Uterus (tissue), 4 donors: ENCODE measurements at places on chromosomes 12 and 14. TPM values are rescaled to one million over a fixed set of nuclear protein-coding genes. Genes with fewer than 3 reads are reported as not detected.

PTGDR gene
- total RNA-seq = 2.9 TPM

KERA gene
- not detected for total RNA-seq

IL22 gene
- total RNA-seq = not detected

AKAP3 gene
- total RNA-seq = 1.3 TPM

PLA2G1B gene
- not detected for total RNA-seq

RARG gene
- 6.4 TPM for total RNA-seq

KMT2D gene
- 49.7 TPM for total RNA-seq

TDRD9 gene
- total RNA-seq = not detected

CIROP gene
- total RNA-seq = not detected

GPR162 gene
- total RNA-seq = 0.29 TPM

DNA sequence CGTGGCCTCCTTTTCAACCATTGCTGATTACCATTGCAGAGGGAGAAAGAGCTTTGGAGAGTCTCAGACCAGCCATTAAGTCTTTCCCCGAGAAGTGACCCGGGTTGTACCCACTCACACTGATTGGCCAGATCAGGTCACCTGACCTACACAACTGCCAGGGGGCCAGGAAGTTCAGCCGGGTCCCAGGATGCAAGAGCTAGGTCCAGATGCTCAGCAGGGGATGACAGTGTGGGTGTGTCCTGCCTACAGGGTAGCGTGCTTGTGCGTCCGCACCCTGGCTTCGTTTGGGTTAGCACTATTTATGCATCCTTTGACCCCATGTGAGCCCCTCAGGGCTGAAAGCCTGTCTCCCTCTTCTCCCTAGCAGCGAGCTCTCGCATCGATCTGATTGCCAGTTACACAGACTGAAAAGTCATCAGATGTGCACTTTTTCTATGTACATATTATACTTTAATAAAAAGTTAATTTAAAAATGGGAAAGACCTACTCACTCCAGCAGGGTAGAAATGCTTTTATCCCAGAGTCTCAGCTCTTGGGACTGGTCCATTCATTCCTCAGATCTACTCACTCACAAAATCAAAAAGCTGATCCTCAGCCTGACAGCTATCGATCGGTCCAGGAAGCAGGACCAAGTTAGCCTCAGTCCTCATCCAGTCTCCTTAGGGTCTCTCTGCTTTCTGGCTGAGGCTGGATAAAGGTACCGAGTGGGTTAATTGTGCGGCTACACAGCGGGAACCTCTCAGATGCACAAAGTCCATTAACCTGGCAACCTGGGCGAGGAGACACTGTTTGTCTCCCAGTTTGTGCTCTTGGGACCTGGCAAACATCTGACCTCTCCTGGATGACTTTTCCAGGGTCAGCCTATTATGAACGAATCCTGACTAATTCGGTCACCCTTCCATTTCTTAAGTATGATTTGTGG, 68.0 kb downstream of the SERPINA3 start:
- no peak for DNase-seq

DNA sequence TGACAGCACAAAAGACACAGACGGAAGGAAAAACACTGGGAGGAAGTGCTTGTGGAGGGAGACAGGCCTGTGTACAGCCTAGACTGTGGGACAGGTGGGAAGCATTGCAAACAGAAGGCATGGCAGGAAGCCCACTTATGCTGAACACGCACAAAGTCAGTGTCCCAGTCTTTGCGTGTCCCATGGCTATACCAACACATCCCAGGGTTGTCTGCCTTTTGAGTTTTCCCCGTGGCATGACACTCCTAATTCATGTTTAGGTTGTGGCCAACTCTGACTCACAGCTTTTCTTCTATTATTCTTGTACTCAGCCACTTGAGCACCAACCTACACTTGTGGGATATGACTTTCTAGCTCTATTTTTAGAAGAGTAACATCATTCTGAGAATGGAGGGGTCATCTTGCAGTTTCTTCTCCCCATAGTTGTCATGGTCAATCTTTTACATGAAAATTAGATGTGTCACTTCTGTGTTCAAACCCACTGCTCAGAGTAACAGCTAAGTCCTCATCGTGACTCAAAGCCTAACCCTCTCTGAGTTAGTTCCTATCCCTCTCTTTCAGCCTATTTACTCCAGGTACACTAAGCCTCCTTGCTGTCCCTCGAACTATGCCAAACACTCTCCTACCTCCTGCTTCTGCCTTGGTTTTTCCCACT, 27.5 kb upstream of the JPH4 start:
- DNase-seq = no peak

DNA sequence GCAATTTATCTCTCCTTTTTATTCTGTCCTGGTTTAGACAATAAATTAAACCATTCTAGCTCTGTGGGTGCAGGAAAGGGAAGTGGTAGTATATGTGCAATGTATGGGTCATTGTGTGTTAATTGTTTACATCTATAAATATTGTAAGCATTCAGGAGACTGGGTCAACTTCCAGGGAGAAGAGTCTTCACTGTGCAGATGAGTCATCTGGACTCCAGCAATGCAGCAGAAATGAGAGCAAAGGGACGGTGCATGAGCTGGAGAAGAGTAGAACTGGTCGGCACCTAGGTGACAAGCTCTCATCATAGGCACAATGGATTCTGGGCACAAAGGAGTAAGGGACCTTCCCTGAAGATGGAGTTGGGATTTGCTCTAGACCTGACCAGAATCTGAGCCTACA, 211.1 kb upstream of the DAAM1 start:
- no peak for DNase-seq

DNA sequence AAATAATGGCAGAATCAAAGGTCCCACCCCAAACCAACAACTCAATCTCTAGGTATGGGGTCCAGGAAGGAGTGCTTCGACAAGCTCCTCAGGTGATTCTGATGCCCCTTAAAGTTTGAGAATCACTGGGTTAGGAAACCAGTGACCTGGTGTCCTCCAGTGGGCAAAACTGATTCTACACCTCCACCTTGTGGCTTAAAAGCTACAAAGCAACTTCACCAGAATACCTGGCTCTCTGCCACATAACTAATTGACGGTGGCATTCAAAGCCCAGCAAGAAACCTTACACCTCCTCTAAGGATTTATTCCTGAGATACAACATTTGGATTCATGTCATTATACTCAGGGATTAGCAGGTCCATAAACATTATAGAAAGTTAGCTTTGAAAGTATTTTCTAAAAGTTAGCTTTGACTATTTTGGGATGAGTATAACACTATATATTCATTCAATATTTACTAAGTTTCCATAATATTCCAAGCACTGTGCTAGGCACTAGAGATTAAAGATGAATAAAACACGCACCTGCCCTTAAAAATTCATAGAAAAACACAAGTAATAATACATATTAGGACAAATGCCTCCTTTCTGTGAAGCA, 45.4 kb downstream of the DCAF5 start:
- DNase-seq = peak; percentile 30

DNA sequence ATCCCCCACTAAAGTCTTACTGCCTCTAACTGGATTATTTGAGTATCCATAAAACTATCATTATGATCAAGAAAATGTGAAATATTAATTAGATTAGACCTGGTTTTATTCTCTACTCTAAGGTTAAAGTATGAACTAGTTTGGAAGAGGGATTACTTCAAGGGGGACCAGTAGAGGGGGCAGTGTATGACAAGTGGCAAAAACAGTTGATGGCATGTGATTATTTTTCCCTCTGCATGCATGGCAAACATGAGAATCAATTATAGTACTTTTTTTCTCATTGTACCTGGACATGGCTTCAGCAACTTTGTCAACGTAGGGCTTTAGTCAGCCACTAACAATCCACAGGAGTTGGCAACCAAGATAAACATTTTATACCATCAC, 145.0 kb upstream of the SLC38A2 start:
- no peak for DNase-seq

GRCh38 chr12:19421503-19422282, 17.6 kb upstream of the AEBP2 start:
- DNase-seq = no peak

GRCh38 chr14:27370775-27371174, 772.9 kb upstream of the NOVA1 start:
- no peak for DNase-seq

DNA sequence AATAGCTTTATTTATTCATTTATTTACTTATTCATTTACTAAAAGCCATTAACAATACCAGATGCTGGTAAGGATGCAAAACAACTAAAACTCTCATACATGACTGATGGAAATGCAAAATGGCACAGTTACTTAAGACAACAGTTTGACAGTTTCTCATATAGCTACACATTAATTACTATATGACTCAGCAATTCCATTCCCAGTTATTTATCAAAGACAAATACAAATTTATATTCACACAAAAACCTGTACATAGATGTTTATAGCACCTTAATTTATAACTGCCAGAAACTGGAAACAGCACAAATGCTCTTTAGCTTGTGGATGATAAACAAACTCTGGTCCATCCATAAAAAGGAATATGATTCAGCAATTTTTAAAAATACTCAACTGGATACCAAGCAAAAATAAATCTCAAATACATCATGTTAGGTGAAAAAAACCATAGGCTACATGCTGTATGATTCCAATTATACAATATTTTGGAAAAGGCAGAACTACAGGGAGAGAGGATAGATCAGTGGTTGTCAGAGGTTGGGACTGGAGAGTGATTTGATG, 37.9 kb upstream of the ST8SIA1 start:
- no peak for DNase-seq

DNA sequence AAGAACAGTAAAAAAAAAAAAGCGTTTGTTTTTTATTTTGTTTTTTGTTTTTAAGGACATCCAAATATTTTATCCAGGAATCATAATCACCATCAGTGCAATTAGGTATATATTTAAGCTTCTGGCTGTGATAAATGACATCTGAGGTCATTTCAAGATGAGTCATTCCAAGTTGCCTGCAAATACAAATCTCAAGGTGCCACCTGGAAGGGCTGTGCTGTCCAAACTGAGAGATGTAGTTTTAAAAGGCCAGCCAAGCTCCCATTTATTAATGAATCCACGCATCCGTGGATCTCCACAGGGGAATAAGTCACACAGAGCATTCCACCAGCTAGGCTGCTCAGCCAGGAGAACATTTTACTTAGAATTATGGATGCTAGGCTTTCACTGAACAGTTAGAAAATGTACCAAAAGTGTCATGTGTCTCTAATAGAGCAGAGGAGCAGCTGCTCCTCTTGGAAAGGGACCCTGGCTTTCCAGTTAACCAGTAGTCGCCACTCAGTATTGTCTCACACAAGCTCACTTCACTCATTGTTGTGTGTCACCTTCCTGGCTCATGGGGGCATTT, 1151.4 kb upstream of the TMEM132C start:
- no peak for DNase-seq

- DNase-seq = no peak
Observed at GRCh38 chr12:123465084-123465483, 7.1 kb downstream of the SNRNP35 start.

DNA sequence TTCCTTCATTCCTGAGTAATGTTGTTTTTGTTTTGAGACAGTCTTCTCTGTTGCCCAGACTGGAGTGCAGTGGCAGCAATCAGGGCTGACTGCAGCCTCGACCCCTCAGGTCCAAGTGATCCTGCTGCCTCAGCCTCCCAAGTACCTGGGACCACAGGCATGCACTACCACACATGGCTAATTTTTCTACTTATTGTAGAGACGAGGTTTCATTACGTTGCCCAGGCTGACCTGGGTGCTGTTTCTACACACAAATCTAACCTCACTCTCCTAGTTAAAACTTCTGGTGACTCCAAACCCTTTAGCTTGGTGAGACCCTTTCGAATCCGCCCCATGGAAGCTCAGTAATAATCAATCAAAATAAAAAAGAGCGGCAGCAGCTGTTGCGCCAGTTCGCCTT, 1.3 kb downstream of the TMEM116 start:
- no peak for DNase-seq

DNA sequence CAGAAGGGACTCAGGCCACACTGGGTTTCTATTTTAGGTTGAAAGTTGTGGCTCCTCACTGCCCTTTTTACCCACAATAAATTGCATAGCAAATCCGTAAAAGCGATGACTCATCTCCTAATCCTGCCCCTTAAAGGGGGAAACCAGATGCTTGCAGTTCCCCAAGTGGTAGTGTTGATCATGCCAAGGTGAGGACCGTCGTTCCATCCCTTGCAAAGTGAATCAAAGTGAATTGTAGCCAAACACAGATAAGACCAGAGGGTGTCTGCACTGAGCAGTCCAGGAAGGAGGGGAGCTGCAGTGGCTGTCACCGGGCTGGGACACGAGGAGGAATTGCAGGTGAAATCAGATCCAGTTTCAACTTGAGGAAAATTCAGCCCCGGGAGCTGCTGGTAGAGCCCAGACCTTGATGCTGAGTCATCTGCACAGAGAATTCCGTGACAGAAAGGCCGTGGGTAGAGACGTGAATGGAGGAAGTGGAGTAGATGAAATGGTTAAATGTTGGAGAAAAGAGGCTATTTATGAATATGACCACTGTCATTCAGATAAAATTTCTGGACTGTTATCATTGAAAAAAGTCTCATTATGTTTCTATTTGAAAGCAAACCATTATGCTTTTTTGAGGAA, 44.2 kb upstream of the MMP17 start:
- no peak for DNase-seq

GRCh38 chr14:61555056-61555838, 140.1 kb upstream of the HIF1A start:
- no peak for DNase-seq

GRCh38 chr14:83779266-83779665, 1750.7 kb upstream of the FLRT2 start:
- no peak for DNase-seq

DNA sequence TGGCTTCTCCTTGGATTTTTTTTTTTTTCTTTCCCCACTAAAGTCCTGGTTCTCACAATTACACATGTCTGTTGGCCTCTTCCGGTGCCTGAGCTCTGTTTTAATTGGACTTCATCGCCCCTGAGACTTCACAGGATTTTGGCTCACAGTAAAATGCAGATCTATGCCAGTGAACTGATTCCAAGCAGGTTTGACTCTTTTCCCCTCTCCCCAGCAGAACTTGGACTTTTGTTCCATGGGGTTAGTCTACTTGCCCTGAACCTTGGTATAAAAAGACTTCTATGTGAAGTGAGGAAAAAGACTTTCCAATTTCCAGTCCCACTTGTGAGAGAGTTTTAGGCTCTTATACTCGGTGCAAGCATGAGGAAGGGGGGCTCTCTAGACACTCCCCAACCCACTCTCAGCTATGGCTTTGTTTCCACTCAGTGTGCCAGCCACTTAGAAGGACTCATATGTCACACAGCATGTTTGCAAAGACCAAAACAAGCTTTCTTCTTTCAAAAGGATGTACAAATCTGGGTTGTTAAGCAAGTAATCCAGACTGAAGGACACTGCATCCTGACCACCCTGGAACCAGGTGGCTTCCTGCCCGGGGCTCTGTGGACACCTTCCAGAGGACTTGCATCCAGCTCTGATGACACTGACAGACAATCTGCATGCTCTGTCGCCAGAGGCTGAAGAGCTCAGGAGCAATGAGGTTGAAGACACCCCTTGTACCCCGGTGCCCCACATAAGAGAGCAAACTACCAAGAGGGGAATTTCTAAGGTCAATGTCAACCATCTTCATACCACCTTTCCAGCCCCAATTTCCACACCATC, 221.9 kb upstream of the EGLN3 start:
- DNase-seq = no peak

GRCh38 chr12:113845900-113846674, 120.0 kb downstream of the RBM19 start:
- DNase-seq = no peak
